Activated CD8-positive, alpha-beta memory T cell treated with anti-CD3 and anti-CD28 coated beads, Interleukin-2, amount 50 U/mL, for 48 hours (primary cell): ENCODE measurements at places on chromosomes 4 and X.

GRCh38 chr4:166153548-166153947 lies 280.5 kb downstream of the TLL1 start:
- no peak for DNase-seq

GRCh38 chr4:13654162-13654797 lies 26.8 kb upstream of the BOD1L1 start:
- peak; percentile 90 for DNase-seq

- no peak for DNase-seq
Observed at GRCh38 chrX:100673397-100673953, 29.5 kb downstream of the SRPX2 start.

DNA sequence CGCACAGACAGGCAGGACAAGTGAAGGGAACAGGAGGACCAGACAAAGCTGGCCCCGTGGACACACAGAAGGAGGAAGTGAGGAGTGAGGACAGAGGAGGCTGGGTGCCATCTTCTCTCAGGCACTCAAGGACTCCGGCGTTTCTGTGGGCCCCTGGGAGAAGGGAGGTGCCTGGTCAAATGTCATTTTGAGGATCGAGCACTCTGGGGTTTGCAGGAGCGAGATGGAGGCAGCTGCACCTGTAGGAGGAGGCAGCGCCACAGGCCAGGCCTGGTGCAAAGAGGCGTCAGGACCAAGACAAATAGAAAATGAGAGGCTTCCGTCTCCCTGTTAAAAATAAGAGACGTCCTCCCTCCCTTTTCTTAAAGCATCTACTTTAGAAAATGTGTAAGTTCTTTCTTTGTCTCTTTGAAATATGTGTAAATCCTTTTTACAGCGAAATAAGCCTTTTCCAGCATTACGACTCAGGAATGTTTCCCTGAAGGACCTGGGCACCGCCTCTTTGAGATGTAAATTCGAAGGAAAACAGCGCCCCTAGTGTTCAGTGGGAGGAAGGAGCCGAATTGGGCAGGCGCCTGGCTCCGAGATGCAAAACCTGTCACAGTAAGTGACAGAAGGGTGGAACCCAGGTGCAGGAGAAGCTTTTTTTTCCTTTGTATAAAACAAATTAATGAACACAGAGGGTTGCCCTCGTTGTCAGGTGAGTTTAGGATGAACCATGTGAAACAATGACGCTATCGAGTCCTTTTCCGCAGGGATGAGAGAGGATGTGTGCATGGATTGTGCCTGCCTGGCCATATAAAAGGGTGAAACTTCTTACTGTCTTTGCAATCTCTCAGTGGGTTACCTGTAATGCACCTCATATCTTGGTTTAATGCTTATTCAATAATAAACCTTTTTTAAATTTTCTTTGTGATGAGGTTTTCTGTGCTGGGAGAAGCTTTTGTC lies 1.4 kb upstream of the C4orf50 start:
- peak; percentile 58 for DNase-seq

DNA sequence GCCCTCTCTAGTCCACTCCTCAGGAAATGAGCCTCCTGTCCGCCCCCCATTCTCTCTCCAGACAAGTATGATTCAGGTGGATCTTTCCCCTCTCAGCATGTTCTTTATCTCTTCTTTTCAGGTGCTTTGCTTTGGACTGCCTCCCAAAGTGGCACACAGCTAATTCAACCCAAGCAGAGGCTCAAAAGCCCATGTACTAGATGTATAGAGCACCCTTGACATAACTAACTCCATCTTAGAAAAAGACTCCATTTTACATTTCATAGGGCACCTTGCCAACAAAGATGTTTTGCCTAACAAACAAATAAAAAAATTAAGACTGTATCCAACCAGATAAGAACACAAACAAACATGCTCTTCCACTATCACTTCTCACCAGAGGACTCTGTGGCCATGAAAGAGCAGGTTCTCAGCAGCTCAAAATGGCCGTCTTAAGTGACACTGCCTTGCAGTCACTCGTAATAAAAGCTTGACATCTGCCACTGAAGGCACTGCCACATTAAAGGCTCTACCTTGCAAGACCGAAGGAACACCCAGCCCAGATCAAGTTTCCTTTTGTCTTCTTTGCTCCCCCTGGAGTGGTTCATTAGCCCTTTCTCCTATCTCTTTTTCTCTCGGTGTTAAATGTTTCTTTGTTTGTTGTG lies 84.9 kb upstream of the TAB3 start:
- no peak for DNase-seq

GRCh38 chrX:24259544-24260240 lies 54.2 kb downstream of the SUPT20HL2 start:
- no peak for DNase-seq
